ENCODE measurements at places on chromosomes 4 and X.
A peak's percentile ranks its signal among the peaks of the same experiment; 100 is the strongest.

DNA sequence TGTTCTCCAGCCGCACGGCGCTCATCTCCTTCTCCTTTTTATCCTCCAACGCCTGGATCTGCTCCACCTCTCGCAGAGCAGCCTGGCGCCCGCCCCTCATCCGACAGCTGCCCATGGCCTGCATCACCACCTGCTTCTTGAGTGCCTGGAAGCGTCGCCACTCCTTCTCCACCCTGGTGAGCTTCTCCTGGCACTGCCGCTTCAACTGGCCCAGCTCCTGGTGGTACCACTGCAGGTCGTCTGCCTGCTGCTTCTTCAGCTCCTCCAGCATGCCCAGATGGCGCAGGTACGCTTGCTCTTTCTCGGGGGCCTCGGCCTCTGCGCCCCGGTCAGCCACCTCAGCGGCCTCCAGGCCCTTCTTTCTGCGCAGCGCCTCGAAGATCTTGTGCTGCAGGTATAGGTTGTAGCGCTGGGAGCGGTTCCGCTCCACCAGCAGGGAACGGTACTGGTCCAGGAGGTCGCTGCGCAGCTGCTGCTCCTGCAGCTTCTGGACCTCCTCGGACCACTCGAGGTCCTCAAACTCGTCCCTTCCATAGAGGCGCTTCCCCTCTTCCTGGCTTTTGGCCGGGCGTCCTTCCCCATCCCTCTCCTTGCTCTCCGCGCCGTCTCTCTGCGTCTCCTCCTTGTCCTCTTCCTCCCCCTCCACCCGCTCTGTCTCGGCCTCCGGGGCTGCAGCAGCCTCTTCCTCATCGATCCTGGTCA, 1.2 kb upstream of the TADA2B start:
- DNase-seq, result no peak

GRCh38 chr4:3387943-3388361, 53.8 kb upstream of the HGFAC start:
- DNase-seq, result peak; percentile 25

DNA sequence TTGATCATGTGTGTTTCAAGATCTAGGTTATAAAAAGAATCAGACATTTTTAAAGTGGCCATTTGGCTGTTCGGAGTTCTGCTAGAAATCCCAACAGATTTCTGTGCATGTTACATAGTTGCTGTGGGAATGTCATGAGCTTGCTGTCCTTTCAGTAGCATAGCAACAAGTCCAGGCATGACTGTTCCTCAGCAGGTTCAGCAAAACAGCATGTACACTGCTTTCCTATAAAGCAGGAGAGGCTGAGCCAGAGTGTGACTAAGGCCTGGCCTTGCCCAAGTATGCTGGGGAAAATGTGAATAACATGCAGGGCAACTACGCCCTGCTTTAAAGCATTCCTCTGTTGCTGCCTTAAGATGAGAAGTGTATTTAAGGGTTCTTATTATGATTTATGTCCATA, 217.1 kb upstream of the SMIM31 start:
- peak; percentile 39 for DNase-seq

- no peak for DNase-seq
Observed at GRCh38 chr4:1756079-1756478, 34.8 kb downstream of the TACC3 start.

DNA sequence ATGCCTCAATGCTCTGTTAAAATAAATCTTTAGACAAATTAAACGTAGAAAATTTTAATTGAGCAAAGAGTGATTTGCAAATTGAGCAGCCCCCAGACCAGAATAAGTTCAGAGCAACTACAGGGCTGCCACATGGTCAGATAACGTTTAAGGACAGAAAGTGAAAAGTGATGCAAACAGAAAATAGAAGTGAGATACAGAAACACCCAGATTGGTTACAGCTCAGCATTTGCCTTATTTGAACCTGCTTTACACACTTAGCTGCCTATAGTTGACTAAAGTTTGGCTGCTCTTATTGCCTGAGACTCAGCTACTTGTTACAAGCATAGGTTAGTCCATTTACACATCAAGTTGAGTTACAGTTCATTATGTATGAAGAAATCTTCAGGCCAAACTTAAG, 1800.8 kb upstream of the PCDH10 start:
- DNase-seq, result no peak

GRCh38 chr4:76548704-76549103, 113.7 kb downstream of the SHROOM3 start:
- DNase-seq, result no peak

DNA sequence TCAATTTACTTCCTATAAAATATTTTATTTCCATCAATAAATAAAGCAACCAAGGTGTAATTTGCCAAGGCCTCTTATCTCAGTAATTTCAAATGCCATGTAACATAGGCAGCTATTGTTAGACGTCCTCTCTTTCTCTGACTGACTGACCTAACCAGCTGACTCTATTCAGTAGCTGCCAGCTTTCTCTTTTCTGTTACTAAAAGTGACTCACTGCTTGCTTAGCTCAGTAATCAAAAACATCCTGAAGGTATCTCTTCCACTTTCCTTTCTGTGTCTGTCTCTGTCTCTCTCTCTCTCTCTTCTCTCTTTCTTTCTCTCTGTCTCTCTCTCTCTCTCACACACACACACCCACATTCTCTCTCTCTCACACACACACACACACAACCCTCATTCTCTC, 134.2 kb downstream of the SPOCK3 start:
- peak; percentile 24 for DNase-seq

GRCh38 chrX:13825178-13825762, 8.4 kb upstream of the GPM6B start:
- DNase-seq, result no peak

GRCh38 chrX:49203536-49203935, 3.5 kb upstream of the SYP start:
- no peak for DNase-seq

DNA sequence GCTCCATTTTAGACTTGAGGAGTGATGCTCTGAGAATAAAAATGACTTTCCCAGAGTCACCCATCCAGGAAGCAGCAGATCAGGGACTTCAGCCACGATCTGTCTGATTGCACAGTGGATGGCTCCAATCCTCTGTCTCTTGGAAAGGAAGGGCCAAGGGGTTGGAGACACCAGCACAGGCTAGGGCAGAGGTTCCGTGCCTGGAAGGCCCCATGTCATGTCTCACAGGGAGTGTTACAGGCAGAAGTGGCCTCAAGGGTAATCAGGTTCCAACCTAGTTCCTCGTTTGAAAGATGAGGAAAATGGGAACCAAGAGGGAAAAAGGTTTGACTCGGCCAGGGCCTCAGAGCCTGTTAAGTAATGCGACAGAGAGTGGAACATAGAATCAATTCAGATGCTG, 160.0 kb downstream of the EFNB1 start:
- DNase-seq, result no peak

- peak; percentile 12 for DNase-seq
Observed at GRCh38 chrX:132740316-132741123, 217.9 kb downstream of the HS6ST2 start.
